ENCODE measurements at places on chromosomes 2 and 18.

GRCh38 chr2:235255693-235256092 is 238.2 kb upstream of the AGAP1 start:
- no peak for ATAC-seq

DNA sequence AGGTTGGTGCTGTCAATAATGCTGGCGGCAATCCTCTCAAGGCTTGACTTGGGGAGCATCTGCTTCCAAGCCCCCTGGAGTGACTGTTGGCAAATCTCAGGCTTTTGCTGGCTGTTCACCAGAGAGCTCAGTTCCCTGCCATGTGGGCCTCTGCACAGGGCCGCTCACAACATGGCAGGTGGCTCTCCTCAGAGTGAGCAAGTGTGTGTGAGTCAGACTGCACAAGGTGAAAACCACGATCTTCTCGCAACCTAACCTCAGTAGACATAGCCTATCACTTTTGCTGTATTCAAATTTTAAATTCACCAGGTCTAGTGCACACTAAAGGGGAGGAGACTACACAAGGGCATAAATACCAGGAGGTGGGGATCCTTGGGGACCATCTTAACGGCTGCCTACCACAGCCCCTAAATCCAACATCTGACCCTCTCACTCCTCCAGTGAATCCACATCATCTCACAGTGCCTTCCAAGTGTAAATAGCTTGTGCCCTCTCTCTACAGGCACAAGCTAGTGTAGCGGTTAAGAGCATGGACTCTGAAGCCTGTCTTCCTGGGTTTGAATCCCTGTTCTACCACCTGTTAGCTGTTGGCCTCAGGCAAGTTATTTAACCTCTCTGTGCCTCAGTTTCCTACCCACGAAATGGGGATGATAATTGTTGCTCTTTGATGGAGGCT is 187.7 kb upstream of the CXCR4 start:
- no peak for ATAC-seq

DNA sequence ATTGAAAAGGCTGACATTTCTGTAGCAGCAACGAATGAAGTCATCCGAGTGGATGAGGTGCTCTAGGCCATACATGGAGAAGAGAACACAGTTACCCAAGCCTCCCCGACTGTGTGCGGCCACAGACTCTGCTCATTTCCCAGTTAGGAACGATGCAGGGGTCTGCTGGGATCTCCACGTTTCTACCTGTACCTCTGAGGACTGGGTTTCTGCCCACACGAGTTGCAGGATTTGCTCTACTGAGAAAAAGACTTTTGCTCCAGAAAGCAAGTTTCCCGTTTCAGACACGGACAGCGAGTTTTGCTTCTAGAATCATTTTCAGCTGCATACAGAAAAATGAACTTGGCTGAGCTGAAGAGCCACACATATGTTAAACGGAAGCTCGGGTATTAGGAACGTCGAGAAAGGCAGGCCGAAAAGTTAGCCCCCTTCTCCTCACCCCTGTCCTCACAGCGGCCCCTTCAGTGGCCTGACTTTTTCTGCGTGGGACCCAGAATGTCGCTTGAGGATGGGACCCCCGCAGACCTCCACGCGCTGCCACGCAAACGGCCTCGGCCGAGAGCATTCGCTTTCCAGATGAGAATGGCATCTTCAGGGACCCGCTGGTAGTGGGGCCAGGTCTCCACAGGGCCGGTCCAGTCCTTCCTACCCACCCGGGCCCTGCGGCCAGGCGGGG is 582 bp upstream of the RAB31 start:
- ATAC-seq: peak; percentile 51

GRCh38 chr18:31574359-31574758 is 17.3 kb upstream of the TTR start:
- ATAC-seq: no peak

DNA sequence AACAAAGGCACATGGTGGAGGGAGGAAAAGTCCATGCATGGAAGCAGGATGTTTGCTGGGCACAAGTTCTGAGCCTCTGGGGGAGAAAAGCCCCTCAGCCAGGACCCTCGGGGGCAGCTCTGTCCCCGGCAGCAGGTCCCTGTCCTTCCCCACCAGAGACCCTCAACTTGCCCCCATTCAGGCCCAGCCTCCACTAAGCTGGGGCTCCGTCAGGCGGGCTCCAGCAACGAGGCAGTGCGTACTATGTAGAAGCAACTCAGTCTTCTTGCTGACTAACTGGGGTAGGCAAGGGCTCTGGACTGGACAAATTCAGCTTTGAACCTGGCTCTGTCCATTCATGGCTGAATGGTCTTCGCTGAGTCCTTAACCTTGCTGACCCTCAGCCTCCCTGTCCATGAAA is 23.0 kb downstream of the CFAP65 start:
- ATAC-seq: no peak

DNA sequence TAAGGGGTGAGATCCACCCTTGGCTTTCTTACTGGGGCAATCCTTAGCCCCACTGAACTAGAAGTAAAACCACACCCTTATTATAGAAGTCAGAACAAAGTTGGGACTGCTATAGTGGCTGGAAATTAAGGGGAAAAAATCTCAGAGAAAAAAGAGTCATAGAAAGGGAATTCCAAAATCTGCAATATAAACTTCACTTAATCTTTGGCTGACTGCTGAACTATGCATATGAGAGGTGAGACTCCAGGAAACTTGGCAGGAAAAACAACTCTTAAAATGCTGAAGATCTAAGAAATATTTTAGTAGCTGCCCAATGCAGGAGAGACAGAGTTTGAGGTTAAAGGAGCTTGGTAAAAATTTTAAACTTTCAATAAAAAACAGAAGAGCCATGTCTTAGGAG is 201.8 kb upstream of the FN1 start:
- no peak for ATAC-seq

All from gastroesophageal sphincter (tissue), 4 donors.